Tibial nerve (tissue), 4 donors: ENCODE measurements at places on chromosomes 16 and 17.

- no peak for DNase-seq
Measured at GRCh38 chr17:54985476-54985875, 16.9 kb downstream of the STXBP4 start.

DNA sequence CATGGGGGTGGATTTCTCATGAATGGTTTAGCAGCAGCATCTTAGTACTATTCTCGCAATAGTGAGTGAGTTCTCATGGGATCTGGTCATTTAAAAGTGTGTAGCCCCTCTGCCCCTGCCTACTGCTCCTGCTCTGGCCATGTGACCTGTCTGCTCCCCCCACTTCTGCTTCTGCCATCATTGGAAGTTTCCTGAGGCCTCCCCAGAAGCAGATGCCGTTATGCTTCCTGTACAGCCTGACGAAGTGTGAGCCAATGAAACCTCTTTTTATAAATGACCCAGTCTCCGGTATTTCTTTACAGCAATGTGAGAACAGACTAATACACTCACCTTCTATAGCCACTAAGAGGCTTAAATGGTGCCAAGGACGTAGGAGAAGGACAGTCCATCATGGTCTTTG is 51.5 kb downstream of the NOL11 start:
- no peak for DNase-seq

- no peak for DNase-seq
Measured at GRCh38 chr16:48538746-48539484, 71.1 kb downstream of the N4BP1 start.

DNA sequence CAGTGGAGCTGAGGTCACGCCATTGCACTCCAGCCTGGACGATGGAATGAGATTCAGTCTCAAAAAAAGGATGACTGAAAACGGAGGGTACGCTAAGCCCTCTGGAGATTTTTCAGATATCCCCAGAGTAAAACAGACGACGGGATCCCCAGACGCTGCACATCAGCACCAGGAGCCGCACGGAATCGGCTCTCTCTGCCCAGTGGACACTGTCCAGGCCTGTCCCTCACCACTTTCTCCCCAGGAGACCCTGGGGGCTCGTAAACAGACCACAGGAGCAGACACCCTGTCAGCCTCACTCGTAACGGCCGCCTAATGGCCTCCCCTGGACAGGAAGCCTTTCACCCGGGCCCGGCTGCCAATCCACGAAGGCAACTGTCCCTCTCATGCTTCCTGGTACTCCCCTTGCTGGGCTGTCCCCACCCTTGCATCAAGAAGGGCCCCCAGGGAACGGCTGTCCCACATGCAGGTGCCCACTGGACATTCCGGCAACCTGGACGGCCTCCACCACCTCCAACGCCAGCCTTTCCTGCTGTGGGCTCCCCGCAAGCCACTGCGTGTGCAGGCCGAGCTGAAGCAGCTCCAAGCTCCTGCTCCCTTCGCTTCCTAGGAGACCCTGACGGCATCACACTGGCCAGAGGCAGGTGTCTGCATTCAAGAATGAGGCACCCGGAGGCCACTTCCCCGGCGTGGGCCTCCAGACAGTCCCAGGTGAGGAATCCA is 74.3 kb downstream of the TIMM22 start:
- no peak for DNase-seq
